ENCODE measurements at places on chromosomes 2 and 18. TPM values are rescaled to one million over a fixed set of nuclear protein-coding genes. Genes with fewer than 3 reads are reported as not detected.

GRCh38 chr2:236638707-236639106, 69.1 kb downstream of the ACKR3 start:
- peak; percentile 14 for DNase-seq

- no peak for DNase-seq
Observed at GRCh38 chr18:34985963-34986362, 55.2 kb upstream of the MAPRE2 start.

- DNase-seq, result no peak
Observed at GRCh38 chr2:157920736-157921135, 44.6 kb upstream of the ACVR1 start.

DNA sequence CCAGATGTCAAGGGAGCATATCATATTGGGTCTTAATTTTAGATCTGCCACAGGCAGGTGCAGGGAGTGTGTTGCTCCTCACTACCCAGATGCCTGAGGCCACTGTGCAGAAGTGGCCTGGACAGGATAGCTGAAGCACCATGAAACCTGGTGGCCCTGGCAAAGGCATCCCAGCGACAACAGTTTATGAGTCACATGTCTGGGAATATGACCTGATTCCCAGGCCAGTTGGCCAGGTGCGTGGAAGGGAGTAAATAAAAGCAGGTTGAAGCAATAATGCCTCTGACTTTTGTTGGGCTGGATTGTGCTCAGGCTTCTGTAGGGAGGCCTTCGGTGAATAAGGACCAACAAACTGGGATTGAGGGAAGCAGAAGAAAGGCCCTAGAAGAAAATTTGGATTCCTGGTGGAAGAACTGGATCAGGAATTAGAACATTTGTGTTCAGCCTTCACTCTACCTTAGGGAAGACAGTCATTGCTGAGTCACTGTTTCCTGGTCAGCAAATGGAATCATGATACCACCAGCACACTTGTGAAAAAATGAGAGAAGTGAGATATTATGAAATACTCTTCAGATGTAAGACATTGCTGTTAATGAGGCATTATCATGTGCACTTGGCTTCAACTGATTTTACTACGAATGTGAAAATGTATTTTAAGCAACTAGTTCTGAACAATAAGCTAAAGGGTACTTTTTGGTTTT, 78.4 kb upstream of the ZNF516 start:
- DNase-seq, result no peak

- DNase-seq, result no peak
Observed at GRCh38 chr2:57936216-57936615, 110.4 kb upstream of the VRK2 start.

DNA sequence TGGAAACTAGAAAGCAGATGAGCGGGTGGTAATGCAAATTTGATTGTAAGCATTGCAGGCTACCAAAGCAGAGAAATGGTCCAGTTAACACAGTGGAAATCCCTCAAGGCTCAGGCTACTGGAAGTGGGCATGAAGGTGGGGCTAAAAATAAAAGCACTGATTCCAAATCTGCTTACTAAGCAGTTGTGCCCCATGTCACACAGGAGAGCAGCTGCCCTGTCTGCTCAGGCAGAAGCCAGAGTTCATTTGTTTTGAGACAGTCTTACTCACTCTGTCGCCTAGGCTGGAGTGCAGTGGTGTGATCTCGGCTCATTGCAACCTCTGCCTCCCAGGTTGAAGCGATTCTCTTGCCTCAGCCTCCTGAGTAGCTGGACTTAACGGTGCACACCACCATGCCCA, 42.5 kb upstream of the TSPYL6 start:
- no peak for DNase-seq

DNA sequence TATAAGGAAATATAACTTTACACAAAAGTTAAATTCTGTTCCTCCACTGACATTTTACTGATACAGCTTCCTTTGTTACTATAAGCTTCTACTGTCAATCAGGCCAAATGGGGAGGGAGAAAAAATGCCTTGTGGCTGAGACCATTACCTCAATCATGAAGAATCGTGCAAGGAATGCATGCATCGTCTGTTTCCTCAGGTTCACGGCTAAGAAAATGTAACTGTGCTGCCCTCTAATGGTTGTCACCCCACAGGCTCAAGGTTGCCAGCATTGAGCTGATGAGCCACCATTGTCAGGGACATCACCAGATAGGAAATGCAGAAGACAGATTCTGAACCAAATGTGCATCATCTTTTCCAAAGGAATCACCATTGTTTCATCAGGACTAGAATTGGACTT, 426.9 kb downstream of the CDH2 start:
- DNase-seq, result no peak

DNA sequence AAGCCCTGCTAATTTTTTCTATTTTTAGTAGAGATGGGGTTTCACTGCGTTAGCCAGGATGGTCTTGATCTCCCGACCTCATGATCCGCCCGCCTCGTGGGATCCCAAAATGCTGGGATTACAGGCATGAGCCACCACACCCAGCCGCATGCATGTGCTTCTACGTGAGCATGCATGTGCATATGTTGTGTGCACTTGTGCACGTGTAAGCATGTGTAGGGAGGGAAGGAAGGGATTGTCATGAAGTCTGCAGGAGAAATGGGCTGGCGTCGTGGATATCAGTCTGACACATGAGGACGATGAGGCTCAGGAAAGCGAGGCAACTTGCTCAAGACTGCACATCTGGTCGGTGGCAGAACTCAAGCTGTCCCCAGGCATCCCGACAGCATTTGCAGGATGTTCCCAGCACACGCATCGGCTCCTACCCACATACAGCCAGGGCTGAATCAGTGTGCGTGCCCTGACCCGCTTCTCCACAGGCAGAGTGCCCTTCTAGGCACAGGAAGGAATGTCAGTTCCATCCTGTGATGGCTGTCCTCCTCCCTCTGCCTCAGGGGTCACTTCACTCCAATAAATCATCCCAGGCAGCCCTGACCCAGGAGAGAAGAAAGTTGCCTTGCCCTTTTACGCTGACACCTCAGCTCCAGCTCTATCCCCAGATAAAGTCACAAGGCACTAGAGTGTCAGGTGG, 49.9 kb upstream of the SLC14A2 start:
- no peak for DNase-seq

GRCh38 chr18:51339856-51340255, 142.4 kb upstream of the MEX3C start:
- DNase-seq, result no peak

DNA sequence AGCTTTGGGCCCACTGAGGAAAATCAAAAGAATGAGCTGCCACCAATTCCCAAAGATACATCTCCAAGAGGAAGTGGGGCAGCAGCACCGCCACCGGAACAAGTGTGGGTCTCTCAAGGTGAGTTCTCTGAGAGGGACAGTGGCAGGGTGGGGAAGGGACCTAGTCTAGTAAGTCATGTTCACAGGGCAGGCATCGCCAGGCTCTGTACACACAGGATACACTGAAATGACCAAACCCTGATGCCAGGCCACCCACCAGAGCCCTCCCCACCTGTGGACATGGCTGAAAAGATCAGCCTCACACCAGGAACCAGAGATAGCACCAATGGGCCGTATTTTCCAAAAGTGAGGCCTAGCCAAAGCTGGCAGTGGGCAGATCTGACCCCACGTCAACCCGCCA, 108.2 kb upstream of the SMAD2 start:
- DNase-seq, result peak; percentile 57

GRCh38 chr2:8162552-8162951, 519.3 kb upstream of the ID2 start:
- no peak for DNase-seq

- DNase-seq, result no peak
Observed at GRCh38 chr18:26840965-26841364, 24.5 kb downstream of the AQP4 start.

DNA sequence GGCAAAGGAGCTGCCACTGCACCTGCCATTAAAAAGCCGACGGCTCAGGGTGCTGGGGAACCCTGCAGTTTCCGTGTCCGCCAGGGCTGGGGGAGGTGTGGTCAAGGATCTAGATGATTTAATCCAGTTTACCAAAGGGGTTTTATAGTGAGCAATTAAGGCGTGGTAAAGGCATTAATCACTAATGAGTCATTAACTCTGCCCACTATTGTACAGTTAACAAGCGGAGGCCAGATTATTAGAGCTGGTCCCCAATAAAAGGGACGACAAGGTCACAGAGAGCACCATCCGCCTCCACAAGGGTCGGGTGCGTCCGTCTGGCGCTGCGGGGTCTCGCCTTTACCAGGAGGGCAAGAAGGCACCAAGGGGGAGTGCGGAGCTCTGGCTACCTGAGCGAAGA, 9.6 kb downstream of the RAX start:
- no peak for DNase-seq

- DNase-seq, result no peak
Observed at GRCh38 chr2:100806550-100806949, 13.4 kb upstream of the NPAS2 start.

- DNase-seq, result no peak
Observed at GRCh38 chr2:42124011-42124785, 45.0 kb upstream of the EML4 start.

DNA sequence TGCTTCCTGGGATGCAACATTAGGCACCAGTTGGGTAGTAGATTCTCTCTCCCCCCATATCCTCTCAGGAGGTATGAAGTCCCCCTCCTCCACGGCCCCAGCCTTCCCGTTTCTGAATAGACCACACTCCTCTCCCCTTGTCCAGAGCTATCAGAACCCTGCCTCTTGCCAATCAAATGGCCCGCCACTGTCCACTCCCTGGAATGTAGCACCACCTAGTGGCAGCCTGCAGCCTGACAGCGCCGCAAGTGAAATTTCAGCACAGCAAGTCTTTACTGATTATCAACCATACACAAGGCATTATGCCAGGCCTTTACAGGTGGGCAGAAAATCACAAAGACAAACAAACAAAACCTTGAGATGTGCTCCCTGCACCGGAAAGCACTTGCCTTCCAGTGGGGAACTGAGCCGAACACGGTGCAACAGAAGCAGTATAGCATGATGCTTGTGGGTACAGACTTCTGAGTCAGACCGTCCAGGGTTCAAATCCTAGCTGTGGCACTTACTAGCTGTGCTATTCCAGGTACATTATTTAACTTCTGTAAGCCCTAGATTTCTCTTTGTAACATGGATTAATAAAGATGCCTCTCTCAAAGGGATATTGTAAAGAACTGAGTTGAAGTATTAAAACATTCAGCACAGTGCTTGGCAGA, 174.0 kb downstream of the SMAD2 start:
- DNase-seq, result no peak

DNA sequence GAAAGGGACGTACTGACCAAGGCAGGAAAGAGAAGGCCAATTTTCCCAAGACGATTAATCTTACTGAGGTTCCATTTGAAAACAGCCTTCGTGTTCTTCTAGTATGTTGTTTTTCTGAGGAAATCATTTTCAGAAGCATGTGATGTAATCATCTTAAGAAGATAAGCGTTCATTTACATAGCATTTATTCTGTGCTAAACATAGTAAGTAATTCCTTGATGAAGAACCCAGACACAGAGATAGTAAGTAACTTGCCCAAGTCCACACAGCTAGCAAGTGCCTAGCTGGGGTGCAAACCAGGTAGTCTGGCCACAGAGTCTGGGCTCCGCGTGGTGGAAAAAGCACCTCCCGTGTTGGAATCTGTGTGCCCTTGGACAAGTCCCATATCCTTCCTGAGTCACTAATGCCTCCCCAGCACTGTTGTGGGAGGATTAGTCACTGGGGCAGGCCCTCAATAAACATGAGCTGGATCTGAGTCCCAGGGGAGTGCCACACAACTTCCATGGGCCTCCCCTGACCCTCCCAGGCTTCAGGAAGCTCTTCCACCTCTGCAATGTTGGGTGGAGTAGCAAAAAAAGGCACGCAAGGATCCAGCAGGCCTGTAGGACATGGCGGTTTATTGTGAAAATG, 26.9 kb upstream of the ASAP2 start:
- peak; percentile 87 for DNase-seq

GRCh38 chr2:191607096-191607495, 70.8 kb upstream of the NABP1 start:
- no peak for DNase-seq

DNA sequence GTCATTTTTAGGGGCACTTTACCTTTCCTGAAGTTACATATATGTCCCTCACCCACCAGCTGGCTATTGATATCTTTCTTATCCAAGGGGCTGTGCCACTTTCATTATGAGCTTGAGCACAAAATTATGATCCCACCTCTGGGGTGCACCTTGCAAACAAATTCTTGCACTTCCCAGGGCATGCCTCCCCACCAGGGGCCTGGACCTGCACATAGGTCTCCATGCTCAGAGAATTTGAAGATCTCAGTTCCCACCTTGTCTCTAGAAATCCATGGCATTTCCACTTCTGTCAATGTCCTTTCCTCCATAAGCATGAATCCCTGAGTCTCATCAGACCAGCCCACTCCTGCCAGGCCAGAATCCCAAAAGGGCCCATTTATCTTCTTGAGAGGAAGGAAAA, 449.1 kb upstream of the REG3G start:
- DNase-seq, result no peak

- no peak for DNase-seq
Observed at GRCh38 chr2:5826979-5827655, 134.9 kb downstream of the SOX11 start.

DNA sequence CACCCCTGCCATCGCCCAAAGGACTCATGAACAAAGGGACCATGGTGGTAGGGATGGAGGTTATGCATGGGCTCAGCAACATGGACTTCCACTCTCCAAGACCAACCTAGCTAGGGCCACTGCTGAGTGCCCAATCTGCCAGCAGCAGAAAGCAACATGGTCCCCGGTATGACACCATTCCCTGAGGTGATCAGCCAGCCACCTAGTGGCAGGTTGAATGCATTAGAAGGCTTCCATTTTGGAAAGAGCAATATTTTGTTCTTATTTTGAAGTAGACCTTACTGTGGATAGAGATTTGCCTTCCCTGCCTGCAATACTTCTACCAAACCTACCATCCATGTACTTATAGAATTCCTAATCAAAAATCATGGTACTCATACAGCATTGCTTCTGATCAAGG, 99.8 kb downstream of the METTL4 start:
- no peak for DNase-seq

DNA sequence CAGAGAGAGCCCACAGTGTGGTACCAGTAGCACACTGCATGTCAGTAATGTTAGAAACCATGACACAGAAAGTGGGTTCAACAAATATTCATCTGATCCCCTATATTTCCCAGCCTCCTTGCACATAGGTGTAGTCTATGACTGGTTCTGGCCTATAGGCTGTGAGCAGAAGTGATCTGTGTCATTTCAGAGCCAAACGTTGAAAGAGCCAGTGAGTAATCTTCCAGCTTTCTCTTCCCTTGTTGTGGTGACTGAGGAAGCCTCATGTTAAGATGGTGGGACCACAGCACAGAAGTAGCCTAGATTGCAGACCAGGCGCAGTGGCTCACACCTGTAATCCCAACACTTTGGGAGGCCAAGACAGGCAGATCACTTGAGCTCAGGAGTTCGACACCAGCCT, 4.1 kb downstream of the TMEM237 start:
- DNase-seq, result no peak

RAB6C gene
- 0.36 TPM for total RNA-seq

RNF152 gene
- 24.9 TPM for total RNA-seq

TUBB8B gene
- total RNA-seq, result not detected

DOK6 gene
- total RNA-seq, result 5.7 TPM

NT5C1B gene
- not detected for total RNA-seq
